Fibroblast of lung (primary cell): ENCODE measurements at places on chromosomes 5 and 9.

GRCh38 chr5:32207355-32207634 is 33.2 kb upstream of the GOLPH3 start:
- H3K4me3 ChIP-seq, result no peak overlapping the region
- DNase-seq, result no peak

DNA sequence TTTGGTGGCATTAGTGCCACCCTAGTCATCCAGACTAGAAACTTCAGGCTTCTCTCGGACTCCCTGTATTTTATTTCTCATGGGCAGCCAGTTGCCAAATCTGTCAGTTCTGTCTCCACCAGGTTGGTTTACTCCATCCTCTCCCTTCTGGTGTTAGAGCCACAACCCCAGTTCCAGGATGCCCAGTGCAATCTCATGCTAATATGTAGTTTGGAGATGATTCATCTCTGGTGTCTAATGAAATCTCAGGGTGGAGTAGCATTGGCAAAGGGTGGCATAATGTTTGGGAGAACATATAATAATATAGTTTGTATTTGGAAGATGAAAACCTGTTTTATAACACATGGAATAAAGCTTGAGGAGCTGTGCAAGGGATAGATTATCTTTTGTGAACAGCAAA is 30.2 kb downstream of the SLC46A2 start:
- H3K36me3 ChIP-seq, result no peaks in the 10 kb centered on the region
- H3K27me3 ChIP-seq, result no peaks in the 10 kb centered on the region
- DNase-seq, result no peak
- peaks cover 7% of the 10 kb centered on the region for H3K4me1 ChIP-seq
- no peak overlapping the region for H3K4me3 ChIP-seq

DNA sequence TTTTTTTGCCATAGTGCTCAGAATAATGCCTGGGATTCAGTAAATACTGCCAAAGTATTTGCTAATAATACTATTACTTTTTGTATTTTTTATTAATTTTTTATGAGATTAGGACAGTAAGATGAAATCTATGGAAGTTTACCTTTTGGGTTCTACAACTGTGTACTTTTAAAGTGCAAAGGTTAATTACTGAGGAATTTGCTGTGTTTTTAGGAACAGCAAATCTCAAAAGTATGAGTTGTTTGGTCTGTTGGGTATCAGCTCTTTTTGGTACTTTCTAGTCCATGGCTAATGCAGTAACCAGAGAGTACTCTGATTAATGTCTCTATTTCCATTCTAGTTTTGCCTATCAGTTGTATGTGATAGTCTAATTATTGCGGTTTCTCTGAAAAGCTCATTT is 5.1 kb downstream of the HSPA4 start:
- H3K27me3 ChIP-seq, result no peaks in the 10 kb centered on the region
- H3K4me1 ChIP-seq, result peaks cover 3% of the 10 kb centered on the region
- DNase-seq, result no peak
- H3K4me3 ChIP-seq, result no peak overlapping the region

GRCh38 chr9:71830153-71830552 is 61.8 kb upstream of the CEMIP2 start:
- DNase-seq, result no peak
- no peaks in the 10 kb centered on the region for H3K4me1 ChIP-seq
- H3K4me3 ChIP-seq, result no peak overlapping the region
- no peaks in the 10 kb centered on the region for H3K27me3 ChIP-seq
- H3K27ac ChIP-seq, result no peak overlapping the region

GRCh38 chr9:29775491-29775890 is 2202.2 kb upstream of the C9orf72 start:
- no peaks in the 10 kb centered on the region for H3K27me3 ChIP-seq
- no peaks in the 10 kb centered on the region for H3K4me1 ChIP-seq
- H3K36me3 ChIP-seq, result no peaks in the 10 kb centered on the region
- no peak overlapping the region for H3K4me3 ChIP-seq
- no peak for DNase-seq
- H3K27ac ChIP-seq, result no peak overlapping the region

DNA sequence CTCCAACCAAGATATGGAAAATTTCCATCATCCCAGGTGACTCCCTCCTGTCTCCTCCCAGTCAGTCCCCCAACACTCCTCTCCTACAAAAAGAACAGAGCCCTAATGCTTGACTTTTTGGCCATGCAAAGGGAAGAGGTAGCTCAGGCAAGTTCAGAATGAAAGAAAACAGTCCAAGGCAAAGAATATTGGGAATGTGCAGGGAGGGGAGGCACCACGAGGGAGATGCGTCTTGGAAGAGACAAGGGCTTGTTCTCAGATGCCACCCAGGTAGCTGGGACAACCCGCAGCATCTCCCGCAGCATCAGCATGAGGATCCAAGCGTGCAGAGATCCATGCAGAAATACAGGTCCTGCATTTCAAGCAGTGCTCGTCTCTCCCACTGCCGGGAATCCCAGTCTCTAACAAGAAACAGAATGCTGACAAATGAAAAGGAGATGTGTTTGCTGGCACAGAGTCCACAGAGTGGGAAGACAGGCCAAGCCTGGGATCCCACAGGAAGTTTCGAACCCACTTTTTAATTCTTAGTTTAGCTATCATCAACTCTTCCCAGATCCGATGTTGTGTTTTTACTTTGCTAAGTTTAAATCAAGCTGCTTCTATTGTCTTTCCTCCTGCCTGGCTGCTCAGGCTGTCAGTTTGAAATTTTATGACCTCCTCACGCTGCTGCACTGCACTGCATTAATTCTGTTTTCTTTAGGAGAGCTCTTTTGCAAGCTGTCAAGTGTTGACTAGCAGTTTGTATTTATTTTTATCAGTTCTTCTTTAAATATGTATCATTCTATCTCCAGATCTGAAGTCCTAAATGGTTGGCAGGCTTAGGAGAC is 86.8 kb upstream of the OSMR start:
- H3K4me3 ChIP-seq, result no peak overlapping the region
- H3K27ac ChIP-seq, result no peak overlapping the region
- H3K27me3 ChIP-seq, result no peaks in the 10 kb centered on the region
- DNase-seq, result peak; percentile 37

DNA sequence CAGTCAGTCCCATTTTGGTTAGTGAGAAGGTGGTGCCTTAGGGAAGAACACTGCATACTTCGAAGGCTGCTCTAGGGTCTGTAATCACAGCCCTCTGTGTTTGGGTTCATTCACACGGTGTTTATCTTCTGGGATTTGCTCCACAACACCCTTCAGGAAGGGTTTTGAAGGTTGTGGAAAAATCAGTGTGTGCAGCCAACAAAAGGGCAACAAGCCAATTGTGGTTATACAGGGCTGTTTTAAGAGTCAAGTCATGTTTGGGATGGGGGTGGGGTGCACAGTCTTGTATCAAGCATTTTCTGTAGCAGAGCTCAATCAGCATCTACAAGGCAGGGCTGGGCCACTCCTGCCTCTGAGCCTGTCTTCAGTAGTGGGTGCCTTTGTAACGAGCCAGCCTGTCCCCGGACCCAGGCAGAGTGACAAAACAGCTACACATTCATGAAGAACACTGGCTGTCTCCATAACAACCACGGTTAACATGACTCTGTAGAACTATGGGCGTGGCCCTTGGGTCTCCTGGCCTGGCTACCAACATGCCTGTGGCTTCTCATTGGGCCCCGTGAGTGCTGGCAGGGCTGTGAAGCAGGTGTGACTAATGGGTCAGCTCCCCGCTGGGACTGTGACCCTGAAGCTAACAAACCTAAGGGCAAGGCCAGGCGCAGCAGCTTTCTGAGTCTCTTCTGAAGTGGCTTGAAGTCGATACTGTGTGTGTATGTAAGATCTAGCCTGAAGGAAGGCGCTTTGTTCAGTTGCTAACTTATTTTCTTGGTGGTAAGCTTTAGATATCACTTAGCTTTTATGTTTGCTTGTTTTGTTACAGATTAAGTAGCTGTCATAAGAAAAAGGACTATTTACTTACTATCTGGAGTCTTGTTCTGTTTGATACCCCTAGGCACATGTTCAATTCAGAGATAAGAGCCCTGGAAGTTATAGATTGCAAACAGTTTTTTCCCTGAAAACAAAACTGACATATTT is 27.9 kb upstream of the GOLM1 start:
- H3K36me3 ChIP-seq, result no peaks in the 10 kb centered on the region
- H3K27ac ChIP-seq, result no peak overlapping the region
